ENCODE measurements at places on chromosomes 13 and 19.

GRCh38 chr13:90091611-90092010 lies 1255.9 kb upstream of the MIR17HG start:
- DNase-seq: no peak

DNA sequence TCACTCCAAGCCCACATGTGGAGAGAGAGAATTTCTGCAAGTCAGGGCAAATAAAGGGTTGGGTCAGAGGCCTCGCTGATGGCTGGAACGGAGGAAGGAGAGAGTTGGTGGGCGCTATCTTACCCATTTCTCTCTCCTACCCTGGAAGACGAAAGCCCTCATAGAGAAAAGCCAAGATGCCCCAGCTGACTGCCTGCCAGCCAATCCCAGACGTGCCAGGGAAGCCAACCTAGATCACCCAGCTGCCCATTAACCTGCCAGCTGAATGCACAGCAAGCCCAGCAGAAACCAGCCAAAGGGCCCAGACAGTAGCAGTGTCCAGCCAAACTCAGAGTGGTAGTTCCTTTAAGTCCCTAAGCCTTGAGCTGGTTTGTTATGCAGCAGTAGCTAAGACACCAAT lies 167.0 kb upstream of the ZNF507 start:
- DNase-seq: no peak

DNA sequence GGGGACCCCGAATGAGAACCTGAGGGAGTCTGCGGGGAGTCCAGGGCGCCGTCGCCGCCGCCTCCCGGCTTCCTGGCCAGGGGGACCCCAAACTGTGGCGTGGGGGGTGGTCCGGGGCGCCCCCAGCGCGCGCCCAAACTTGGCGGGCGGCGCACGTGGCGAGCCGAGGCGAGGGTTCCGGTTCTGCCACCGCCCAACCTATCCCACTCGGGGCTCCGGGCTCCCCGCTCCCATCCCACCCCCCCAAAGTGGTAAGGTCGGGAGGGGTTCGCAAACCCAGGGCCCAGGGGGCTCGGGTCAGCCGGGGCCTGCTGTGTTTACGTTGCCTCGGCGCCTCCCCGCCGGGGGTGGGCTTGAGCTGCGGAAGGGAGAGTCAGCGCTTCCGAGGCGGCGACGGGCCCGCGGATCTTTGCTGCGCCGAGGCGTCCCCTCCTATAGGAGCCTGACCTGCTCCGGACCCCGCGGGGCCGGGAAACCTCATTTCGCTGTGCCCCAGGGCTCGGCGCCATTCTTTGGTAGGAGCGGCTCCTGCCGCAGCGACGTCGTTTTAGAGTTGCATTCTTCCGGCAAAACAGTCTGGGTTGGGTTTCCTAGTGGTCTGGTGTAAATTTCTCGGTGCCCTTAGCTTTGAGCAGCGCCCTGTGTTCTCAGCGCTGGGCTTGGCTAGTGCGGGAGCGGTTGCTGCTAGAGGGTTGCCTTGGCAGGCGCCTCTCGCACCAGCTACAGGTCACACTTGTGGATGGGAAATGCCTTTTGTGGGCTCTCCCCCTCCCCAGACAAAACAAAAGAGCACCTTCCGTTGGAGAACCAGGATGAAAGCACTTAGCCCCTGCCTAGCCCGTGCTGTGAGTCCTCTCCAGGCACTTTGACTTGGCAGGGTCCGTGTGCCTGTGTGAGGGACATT lies 1.2 kb downstream of the DAZAP1 start:
- DNase-seq: no peak

DNA sequence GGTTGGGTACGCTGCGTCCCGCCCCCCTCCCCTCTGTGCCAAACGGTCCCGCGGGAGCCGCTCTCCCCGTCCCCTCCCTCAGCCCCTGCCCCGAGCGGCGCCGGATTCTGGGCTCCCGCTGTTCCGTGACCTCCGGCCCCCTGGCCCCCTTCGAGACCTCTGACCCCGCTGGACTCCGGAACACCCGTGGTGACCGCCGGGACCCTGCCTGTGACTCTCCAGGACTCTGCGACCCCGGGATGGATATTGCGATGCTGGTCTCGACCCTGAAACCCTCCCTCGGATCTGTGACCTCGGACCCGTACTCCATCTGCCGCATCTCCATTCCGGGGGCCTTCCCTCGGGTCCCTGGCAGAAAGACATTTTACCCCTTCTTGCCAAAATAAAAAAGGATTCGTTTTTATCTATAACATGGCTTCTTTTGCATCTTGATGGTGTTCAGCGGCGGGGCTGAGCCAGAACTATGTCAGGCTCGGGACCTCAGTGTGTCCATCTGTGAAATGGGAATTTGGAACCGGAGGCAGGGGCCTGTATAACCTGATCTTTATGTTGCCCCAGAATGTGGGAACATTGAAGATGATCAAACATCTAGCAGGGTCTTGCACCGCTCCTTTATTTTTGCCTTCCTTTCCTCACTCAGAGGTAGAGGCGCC lies 654 bp upstream of the MEGF8 start:
- DNase-seq: no peak

GRCh38 chr19:15010501-15011300 lies 31.0 kb upstream of the SLC1A6 start:
- no peak for DNase-seq

DNA sequence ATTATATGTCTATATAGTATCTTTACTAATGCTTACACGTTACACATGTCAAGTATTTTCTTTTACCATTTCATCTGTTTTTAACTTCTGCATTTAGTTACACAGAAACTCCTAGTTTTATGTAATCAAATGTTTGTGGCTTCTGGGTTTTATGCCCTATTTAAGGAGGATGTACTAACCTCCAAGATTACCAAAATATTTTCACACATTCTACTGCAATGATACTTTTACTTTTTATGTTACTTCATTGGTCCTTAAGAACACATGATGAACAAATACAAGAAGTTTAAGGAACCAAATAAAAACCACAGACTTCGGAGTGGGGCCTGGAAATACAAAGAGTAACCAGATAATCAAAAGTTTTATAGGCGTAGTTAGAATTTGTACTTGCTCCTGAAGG lies 37.2 kb downstream of the ZC3H13 start:
- no peak for DNase-seq

DNA sequence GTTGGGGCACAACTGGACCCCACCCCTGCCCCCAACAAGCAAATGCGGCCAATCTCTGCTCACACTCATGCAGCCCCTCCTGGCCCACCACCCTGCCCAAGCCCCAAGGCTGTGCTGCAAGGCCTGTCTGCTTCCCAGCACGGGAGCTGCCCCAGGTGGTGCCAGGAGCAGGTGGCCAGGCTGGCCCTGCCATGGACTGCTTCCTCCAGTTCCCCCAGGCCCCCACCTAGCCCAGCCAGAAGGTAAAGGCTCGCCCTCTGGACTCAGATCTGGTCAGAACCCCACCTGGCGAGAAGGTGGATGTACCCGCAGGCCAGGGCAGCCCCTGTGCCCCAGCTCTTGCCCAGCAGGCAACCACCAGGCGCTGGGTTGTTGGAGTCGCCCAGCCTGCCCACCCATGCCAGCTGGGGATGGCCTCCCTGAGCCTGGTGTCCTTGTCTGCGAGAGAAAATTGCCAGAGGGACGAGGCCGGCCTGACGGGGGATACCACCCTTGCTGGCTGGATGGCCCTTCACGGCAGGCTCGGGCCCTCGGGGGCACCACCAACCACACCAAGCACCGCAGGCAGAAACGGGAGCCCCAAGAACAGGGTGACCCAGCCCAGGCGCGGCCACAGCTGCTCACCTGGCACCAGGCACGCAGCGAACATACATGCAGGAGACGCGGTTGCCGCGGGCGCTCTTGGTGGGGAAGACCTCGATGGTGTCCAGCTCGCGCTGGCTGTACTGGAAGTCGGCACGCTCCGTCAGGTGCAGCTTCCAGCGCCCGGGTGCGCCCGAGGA lies 4.5 kb downstream of the ABHD17A start:
- no peak for DNase-seq

GRCh38 chr13:76797361-76797760 lies 88.8 kb downstream of the KCTD12 start:
- no peak for DNase-seq

GRCh38 chr13:112233716-112234115 lies 142.4 kb upstream of the SPACA7 start:
- DNase-seq: no peak

DNA sequence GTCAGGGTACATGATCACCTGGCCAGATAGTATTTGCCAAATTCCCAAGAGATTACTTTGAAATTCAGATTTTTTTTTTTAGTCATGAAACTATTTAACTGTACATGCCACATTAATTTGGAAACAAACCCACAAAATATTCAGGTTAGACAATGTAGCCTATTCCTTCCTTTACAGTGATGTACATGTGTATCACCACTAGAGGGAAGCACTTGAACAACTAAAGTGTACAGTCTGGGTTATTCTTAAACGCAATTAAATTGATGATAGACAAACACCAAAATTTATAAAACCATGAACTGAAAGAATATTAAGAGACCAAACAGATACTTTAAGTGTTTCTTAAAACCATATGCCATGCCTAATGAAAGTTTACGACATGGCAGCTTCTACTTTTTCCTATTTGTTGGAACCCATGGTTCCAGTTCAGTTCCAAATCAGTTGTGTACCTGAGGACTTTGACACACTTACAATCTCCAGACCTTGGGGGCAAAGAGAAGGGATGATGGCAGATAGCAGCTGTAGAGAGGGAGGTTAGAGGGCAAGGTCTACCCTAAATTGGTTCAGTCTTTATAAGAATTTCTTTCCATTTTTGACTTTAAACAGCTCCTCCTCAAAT lies 52.8 kb downstream of the TNFSF13B start:
- no peak for DNase-seq

- no peak for DNase-seq
These were observed 502.4 kb downstream of the MYO16 start for GRCh38 chr13:109131698-109132257.

GRCh38 chr13:28584873-28585381 lies 74.0 kb upstream of the POMP start:
- DNase-seq: no peak

DNA sequence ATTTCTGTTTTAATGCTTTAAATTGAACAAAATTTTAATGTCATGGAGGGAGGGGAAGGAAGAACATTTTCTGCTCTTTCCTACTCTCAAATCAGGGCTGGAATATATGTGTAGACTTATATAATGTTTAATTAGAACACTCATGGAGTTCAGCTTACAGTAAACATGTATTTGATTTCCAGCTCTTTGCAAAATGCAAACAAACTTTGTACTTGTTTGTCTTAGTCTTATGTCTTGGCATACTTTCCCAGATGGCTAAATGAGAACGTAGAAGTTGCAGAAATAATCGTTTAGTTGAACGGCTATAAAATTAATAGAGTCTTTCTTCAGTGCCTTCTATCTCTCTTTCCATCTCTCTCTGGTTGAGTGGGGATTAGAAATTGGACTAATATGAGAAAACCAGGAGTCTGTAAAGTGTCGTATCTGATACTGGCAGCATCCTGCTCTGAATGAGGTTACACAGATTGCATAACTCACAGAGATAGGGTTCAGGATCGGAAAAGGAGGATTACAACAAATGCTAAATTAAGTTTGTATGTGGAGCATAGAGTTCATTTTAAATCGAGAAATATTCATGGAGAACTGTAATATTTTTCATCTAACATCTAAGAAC lies 82.3 kb downstream of the FGF9 start:
- no peak for DNase-seq

DNA sequence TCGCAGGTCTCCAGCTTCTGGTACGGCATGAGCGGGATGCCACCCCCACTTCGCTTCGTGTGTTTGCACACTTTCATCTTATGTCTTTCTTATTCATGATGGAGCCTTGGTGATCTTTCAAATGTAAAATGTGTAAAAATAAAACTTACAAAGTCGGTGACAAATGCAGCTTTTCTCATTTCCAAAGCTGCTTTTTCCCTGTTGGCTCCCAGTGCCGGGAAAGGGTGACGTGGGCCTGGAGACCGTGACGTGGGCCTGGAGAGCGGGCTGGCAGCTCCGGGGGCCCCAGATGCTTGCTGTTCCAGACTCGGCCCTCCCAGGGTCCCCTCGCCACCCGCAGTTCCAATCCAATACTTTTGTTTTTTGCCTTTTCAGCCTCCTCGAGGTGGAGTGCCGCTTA lies 101.4 kb downstream of the KDM4B start:
- no peak for DNase-seq

GRCh38 chr13:34863360-34864135 lies 78.5 kb upstream of the NBEA start:
- DNase-seq: no peak

DNA sequence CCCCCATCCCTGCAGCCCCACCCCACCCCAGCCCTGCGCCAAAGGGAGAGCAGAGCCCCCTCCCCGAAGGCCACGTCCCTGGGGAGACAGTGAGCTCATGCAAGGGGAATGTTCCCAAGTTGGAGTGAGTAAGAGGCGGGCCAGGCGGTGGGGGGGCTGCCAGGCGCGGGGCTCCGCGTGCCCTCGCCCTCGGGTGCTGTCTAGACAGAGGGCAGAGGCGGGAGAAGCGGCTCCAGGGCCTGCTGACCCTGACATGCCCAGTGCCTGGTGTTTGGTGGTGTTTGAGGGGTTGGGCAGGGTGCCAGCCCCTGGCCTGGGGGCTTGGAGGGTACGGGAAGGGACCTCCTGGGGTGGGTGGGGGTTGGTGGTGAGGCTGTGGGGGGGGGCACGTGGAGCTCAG lies 1.0 kb downstream of the FSTL3 start:
- DNase-seq: no peak

GRCh38 chr13:80010286-80010831 lies 330.6 kb downstream of the SPRY2 start:
- DNase-seq: no peak

DNA sequence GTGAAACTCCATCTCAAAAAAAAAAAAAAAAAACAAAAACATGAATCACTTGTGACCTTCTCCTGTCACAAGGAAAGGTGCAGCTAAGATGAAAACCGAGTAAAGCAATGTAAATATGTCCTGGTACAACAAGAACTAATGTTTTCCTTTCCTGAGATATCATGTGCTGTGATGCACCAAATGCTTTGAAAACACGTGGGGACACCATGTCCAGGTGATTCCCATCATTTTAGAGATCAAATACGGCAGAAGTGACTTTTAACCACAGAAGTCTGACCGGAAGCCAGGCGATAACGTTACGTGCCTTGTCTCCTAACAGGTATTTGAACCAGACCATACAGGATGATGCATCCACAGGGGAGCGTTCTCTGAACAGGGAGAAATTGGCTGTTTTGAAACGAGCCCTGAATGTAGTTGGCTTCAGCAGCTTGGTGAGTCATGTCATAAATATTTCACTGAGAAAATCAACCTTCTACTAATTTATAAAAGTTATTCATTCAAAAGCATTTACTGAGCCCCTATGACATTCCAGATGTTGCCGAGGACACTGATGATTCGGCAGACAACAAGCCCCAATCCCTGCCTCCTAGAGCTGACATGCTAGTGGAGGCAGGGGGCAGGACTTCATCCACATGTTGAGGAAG lies 328.1 kb downstream of the MYO16 start:
- DNase-seq: no peak

GRCh38 chr19:1947651-1948209 lies 6.8 kb downstream of the CSNK1G2 start:
- no peak for DNase-seq
